ENCODE measurements at places on chromosomes 13 and 19.

DNA sequence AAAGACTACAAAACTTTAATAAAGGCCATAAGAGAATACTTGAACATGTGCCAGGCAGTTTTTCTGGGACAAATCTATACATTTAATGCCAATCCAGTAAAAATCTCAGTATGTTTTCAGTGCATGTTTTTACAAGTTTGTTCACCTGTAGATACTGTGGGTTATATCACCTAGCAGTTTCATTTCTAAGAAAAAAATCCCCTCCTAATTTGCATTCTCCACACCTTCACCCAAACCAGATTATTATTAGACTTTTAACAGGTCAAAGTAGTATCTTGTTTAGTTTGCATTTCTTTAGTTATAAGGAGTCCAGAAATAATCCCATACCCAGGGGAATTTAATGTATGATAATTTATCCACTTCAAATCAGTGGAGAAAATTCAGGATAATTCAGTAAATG lies 17.0 kb upstream of the LPAR6 start:
- no peak for DNase-seq

DNA sequence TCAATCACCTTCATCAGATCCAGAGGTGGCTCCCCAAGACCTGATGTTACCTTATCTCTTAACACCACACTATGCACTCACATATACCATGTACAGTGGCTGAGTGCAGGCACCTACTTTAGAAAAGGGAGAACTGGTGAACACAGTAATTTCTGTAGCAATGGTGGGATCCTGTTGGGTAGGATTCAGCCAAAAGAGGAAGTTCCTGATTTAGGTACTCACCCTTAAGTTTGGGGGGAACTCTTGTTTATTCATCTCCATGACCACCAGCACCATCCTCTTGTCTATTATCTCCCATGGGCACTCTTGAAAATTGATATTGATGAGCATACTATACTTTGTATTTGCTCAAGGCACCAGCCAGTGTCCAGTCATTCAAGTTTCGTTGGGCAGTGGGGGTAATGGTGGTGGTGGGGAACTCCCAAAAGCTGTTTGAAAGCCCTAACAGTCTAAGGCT lies 324.4 kb downstream of the LMO7 start:
- no peak for DNase-seq

GRCh38 chr19:10112895-10113591 lies 1.6 kb downstream of the P2RY11 start:
- peak; percentile 79 for DNase-seq

- no peak for DNase-seq
Observed at GRCh38 chr13:101401196-101401595, 15.1 kb downstream of the NALCN start.

GRCh38 chr13:110797230-110797877 lies 83.9 kb downstream of the ING1 start:
- DNase-seq: no peak

- no peak for DNase-seq
Observed at GRCh38 chr19:2627319-2627829, 75.1 kb downstream of the GNG7 start.

- no peak for DNase-seq
Observed at GRCh38 chr13:20847296-20847695, 55.2 kb downstream of the XPO4 start.

DNA sequence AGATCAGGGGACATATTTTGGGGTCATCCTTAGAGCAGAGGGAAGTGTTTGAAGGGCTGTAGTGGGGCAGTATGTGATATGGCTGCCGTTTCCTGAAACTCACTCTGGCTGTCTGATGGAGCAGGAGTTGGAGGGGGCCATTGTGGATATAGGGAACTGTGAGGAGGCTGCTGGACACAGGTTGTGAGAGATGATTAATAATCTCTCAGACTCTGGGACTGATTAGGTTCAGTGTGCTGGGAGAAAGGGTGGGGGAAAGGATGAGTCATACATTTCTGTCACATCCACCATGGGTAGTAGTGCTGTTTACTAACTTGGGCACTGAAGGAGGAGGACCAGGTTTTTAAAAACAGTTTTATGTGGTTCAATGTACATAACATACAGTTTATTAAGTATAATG lies 4.8 kb downstream of the B3GLCT start:
- no peak for DNase-seq

GRCh38 chr19:53655042-53655665 lies 23.4 kb downstream of the DPRX start:
- DNase-seq: no peak

- DNase-seq: no peak
Observed at GRCh38 chr13:80359778-80360452, 19.0 kb upstream of the SPRY2 start.

DNA sequence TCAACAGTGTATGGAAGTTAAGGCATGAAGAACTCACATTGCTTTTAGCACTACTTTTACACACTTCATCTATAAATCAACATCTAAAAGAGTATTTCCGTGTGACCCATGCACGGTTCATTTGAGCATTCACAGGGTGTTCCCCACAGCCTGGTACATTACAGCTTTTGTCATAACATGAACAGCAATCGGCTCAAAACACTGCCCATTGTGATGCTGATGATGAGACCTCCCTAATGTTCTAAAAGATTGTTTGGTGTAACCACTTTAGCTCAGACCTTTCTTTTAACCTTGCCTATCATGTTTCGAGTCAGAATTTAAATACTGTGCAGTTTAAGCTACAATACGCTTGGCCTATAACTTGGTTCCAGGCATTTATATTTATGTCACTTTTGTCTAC lies 4.1 kb upstream of the KLF5 start:
- DNase-seq: no peak

- no peak for DNase-seq
Observed at GRCh38 chr19:46654621-46655152, 6.3 kb downstream of the DACT3 start.

DNA sequence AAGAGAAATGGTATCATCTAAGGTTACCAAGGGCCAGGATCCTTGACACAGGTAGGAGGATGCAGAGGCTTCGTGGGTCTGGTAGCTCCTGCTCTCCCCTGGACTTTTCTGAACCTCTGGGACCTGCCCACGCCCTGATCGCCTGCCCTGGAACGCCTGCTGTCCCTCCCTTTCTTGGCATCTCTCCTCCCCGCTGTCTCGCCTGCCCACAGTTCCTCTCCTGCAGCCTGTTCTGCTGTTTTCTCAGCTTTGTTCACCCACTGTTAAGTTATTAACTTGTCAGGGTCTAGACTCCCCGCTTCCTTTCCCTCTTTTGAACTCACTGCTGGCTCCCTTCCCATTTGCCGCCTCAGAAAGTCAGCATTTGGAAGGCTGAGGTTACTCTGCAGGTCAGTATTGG lies 19.8 kb downstream of the SERP2 start:
- DNase-seq: no peak

GRCh38 chr19:14562660-14563589 lies 8.9 kb downstream of the NDUFB7 start:
- DNase-seq: no peak

GRCh38 chr19:55490478-55491432 lies 2.5 kb downstream of the SSC5D start:
- no peak for DNase-seq

DNA sequence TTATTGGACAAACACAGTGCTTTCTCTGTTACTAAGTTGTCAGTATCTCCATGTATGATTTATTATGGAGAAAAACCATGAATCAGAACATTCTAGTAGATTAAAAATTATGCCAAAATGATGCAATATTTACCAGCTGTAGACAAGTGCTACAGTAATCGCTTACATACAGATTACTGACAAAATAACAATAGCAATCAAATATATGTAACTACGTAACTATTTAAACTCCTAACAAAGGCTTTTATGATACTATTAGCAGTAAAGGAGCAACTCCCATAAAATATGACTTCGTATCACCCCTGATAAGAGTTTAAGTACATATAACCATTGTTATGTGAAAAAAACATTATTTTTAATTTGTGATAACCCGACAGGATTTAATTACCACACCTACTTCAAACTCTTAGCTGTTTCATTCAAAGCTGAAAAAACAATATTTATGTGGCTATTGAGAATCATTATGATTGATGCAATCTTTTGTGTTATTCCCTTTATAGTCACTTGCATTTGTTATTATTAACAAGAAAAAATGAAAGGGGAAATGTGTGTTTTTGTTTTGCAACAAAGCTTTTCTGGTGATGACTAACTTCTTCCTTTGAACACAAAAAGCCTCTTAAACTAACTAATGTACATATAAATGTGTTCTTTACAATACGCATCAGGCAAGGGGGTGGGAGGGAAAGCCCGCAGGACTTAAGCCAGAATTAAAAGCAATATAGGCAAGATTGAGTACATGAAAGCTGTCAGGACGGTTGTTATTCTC lies 147.4 kb downstream of the ABCC4 start:
- no peak for DNase-seq

DNA sequence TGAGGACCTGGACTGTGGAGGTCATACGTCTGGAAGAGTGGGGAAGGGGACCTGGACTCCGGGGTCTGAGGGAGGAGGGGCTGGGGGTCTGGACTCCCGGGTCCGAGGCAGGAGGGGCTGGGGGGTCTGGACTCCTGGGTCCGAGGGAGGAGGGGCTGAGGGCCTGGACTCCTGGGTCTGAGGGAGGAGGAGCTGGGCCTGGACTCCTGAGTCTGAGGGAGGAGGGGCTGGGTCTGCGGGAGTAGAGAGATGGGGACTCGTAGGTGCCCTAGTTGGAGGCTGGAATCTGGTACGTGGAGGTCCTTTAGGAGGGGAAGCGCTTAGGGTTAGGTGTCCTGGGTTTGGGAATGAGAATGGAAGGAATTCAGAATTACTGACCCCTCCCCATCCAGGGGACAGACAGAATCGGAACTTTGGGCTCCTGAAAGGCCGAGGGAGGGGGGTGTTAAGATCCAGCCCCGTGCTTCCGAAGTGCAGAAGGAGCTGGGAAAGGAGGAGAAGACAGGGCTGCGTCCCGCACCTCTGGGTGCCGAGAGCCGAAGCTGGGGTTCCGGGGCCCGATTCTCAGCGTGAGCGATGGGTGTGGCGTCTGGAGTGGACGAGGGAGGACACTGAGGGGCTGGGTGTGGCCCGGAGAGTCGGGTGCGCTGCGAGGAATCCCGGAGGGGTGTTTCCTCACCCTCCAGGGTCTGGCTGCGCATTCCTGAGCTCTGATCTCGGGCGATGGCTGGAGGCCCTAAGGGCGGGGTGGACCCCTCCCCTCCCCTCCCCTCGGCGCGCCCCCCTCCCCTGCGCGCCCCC lies 608 bp downstream of the MYADM start:
- DNase-seq: peak; percentile 69

DNA sequence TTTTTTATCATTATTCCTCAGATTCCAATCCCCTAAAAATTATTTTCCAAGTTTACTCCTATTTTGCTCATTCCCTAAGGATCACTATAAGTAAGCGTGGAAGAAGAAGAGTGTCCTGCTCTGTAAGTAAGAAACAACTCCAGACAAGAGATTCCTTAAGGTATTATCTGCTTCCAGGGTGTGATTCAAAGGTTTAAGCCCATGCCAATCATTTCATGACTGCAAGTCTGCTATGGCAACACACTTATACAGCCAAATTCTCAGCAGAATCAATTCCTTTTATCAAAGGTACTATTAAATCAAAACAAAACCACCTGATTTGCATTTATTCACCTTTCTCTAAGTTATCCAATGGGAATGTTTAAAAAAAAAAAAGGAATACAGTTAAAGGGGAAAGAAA lies 43.7 kb downstream of the FOXO1 start:
- no peak for DNase-seq

DNA sequence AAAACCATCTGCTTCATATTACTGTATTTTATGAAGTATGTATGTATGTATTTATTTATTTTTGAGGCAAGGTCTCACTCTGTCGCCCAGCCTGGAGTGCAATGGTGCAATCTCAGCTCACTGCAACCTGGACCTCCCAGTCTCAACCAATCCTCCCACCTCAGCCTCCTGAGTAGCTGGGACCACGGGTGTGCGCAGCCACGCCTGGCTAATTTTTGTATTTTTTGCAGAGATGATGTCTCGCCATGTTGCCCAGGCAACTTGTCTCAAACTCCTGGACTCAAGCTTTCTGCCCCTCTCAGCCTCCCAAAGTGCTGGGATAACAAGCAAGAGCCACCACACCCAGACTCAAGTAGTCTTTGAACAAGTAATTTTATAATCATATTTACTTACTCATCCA lies 5.5 kb downstream of the KATNAL1 start:
- DNase-seq: no peak

DNA sequence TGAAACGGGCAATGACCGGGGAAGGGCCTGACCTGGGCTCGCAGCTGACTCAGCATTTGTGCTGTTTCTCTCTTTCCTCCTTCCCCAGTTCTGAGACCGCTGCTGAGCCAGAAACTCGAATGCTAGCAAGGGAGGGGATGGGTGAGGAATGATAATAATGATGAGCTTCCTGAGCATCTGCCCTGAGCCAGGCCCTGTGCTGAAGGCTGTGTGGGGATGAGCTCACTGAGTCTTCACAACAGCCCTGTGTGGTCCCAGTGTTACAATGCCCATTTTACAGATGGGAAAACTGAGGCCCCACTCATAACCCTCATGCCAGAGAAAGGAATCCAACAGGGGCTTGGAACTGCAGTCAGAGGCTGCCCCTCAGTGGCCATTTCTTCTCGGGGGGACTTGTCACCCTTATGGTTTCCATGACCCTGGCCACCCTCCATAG lies 8.1 kb downstream of the SULT2B1 start:
- peak; percentile 19 for DNase-seq

- peak; percentile 62 for DNase-seq
Observed at GRCh38 chr19:17718947-17719711, at the start of gene MAP1S. MAP1S (plus strand) TSS chr19:17719480; CDS start chr19:17719503, 23 bp downstream.

DNA sequence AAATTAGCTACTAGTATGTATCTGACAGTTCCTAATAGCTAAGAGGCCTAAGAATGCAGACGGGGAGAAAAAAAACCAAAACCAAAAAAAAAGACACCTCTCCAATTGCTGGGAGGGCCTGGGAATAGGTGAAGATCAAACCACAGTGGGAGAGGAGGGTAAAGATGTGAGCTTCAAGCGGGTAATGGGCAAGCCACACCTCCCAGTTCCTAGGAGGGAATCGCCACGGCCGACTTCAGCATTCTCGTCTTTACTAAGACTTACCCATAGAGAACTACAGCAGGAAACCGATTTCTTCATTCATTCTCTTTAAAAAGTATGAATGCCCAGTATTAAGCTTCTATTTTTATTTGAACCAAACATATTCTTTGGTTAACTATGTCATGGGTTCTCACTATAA lies 5.6 kb upstream of the EEF1AKMT1 start:
- DNase-seq: no peak

DNA sequence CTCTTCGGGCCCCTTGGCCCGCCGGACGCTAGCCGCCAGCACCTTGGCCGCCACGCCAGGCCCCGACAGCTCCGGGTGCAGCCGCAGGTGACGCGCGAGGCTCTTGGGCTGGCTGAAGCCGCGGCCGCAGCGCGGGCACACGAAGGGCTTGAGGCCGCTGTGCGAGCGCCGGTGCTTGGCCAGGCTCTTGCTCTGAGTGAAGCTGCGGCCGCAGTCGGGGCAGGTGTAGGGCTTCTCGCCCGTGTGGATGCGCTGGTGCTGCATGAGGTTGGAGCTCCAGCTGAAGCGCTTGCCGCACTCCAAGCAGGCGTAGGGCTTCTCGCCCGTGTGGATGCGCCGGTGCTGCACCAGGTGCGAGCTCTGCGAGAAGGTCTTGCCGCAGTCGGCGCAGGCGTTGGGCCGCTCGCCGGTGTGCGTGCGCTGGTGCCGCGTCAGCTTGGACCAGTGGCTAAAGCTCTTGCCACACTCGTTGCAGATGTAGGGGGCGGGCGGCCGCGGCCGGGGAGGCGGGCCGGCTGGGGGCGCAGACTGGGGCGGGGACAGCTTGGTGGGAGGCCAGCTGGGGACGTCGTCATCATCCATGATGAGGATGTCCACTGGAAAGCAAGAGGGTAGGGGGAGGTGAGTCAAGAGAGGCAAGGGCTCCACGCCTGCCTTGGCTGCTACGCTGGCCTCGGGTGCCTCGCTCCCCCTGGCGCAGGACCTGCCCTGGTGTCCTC lies 32.4 kb downstream of the ZNF787 start:
- DNase-seq: no peak

All from CD4-positive, alpha-beta T cell treated with Interleukin-17A for 1 hour (primary cell).